Stimulated activated CD8-positive, alpha-beta memory T cell treated with anti-CD3 and anti-CD28 coated beads, Interleukin-4, amount 100 ng/mL, for 1 hour (primary cell): ENCODE measurements at places on chromosomes 13 and 19.

DNA sequence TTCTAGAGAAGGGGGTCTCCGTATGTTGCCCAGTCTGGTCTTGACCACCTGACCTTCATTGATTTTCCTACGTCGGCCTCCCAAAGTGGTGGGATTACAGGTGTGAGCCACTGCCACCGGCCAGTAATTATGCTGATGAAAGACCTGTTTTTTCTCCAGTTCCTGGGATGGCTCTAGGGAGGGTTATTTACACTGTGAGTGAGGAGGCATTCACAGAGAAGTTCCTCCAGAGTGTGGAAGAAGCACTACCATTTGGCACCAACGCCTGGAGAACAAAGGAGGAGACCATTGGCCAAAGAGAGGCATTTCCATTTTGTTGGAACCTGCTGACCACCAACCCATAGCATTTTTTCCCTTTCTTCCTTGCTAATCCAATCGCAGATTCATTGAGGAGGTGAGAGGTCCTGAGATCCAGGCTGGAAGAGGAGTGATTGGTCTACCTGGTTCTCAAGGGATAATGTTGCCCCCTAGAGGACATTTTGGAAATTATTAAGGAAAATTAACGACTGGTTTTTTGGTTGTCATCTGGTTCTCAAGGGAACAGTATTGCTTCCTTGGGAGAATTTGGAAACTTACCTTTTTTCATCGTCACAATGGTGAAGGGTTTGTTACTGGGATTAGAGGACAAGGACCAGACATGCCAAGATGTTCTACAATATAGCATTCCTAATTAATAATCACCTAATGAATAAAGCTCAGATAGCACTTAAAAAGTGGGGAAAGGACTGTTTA is 5.5 kb upstream of the SAE1 start:
- no peak for DNase-seq

DNA sequence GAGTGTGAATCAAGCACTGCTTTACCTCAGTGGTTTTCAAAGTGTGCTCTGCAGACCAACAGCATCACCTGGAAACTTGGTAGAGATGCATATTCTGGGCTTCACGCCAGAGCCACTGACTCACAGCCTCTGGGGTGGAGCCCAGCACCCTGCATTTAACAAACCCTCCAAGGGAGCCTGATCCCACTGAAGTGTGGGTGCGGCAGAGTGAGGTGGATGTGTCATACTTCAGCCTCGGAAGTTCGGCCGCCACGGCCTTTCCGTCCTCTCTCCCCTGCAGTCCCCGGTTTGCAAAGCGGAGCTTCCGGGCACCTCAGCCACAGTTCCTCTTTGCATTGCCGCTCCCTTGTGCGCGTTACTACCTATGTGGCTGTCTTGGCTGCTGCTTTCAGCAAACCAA is 33.3 kb upstream of the MICU2 start:
- no peak for DNase-seq

DNA sequence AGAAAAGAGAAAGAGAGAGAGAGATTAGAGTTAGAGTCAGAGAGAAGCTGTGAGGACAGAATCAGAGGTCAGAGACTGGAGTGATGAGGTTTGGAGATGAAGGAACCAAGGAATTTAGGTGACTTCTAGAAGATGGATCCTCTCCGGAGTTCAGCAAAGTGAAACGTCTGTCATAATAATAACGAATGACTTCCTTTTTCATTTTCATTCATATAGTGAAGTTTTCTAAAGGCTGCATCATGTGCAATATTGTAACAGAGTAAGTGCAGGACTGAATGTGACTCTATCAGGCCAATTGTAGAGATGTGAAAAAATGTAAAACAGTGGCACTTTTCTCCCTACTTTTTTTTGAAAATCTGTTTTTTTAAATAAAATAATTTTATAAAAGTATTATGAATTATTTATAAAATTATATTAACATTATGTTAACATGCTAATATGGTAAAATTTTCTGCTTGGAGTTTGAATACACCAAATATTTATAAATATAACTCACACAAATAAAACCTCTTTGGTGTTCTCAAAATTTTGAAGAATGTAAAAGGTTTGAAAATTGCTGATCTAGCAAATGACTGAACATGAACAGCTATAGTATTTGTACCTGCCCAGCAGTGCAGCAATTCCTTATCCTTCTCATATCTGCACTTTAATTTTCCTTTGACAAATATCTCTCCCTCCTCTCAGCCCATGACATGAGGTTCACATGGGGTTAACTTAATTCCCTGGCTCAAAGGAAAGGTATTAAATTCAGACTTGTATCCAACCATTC is 4.2 kb upstream of the TNFSF11 start:
- no peak for DNase-seq

DNA sequence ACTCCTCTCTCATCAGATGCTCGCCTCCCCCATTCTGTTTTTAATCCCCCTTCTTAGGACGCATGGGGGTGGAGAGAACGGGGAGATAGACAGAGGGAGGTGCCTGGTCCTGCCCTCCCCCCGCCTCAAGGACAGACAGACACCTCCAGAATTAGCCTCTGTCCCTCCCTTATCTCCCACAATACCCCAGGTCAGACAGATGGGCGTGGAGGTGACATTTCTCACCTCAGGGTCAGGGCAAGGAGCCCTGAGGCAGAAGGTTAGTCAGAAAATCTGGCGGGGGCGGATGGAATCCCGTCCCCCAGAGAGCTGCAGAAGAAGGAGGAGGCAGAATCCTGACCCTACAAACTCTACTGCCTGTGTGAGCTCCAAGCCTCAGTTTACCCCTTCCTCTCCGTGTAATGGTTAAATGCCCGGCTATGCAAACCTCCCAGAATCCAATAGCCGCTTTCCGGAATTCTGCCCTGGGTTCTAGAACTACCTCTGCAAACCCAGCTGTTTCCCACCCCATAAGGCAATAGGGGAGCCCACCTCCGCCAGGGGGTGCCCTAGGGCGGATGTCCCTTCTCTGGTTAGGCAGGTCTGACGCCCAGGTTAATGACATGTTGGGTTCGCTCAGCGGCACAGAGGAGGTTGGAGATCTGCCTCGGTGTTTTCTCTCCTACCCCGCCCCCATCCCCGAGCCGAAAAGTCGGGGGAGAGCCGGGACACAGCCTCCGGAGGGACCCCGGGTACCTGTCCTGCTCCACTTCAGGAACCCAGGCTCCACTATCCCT is 900 bp downstream of the PPP1R13L start:
- DNase-seq = no peak

DNA sequence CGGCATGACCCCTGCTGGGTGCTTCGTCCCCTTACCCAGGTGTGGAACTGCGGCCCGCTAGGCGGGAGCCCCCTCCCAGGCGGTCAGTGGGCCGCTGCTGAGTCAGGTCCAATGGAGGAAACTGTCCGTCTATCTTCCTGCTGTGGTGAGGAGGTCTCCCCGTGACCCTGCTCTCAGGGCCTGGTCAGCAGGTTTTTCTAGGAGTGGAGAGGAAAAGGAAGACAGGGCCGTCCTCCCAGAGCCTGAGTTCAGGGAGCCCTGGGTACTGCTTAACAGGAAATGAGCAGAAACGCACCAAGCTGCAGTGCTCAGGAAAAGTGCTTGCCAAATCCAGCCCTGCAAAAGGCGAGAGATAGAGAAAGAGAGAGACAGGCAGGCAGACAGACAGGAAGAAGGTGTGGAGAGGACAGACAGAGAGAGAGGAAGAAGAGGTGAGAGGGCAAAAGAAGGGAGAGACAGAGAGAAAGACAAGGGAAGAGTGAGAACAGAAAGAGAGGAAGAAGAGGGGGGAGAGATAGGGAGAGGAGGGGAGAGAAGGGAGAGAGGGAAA is 10.3 kb downstream of the SH3GL1 start:
- no peak for DNase-seq

- DNase-seq = no peak
Measured at GRCh38 chr13:57437587-57437986, 194.0 kb upstream of the PCDH17 start.

DNA sequence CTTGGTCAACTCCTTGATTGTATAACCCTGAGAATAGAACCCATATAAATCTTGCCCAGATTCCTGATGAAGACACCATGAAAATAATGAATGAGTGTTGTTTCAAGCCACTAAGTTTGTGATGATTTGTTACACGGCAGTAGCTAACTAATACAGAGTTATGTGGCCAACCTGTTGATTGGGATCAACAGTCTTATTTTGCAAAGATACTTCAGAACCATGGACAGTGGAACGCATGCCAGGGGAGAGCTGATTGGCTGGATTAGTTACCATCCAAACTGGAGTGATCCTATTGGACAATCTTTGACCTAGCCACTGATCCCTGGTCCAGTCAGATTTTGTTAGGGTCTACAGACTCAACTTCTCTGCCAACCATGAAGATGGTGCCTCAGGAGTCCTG is 26.6 kb downstream of the CD70 start:
- no peak for DNase-seq
